ENCODE measurements at places on chromosomes 2 and 18.

DNA sequence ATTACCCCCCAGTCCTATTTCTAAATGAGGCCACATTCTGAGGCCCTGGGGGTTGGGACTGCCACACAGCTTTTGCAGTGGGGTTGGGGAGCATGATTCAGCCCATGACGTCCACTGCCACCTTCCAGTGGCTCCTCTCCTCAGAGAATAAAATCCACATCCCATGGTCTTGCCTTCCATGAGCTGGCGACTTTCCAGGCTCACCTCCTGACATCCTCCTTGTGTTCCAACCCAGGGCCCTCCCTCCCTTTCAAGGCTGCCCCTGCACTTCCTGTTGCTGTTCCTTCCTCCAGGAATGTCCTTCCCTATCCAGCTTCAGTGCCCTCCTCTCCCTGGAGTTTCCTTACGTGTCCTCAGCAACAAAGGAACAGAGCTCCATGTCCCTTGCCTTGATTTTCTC lies 187.3 kb upstream of the ID2 start:
- no peak for DNase-seq

DNA sequence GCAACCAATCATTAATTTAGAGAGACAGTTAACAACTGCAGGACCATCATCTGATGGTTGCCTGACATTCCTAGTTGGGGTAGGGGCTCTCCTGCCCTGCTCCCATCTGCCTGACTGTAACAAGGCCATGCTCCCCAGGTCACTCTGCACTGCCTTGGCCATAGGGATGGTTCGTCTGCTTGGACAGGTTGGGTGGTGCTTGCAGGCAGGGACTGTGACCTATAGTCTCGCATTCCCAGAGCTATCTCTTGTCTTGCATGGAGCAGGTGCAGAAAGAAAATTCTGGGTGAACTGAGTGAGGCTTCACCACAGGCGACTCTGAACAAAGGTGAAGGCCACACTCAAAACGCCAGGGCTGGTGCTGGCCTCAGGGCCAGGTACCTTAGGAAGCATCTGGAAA lies 64.7 kb downstream of the EMILIN2 start:
- DNase-seq, result no peak

GRCh38 chr18:12023375-12023774 lies 42.1 kb downstream of the IMPA2 start:
- DNase-seq, result no peak

DNA sequence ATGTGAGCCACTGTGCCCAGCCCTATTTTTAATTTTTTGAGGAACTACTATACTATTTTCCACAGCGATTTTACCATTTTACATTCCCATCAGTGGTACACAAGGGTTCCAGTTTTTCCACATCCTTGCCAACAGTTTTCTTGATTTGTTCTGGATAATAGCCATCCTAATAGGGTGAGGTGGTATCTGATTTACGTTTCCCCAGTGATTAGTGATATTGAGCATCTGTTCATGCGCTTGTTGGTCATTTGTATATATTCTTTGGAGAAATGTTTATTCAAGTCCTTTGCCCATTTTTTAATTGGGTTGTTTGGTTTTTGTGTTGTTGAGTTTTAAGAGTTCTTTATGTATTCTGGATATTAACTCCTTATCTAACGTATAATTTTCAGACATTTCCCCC lies 20.8 kb downstream of the TTC39C start:
- no peak for DNase-seq

GRCh38 chr2:135055182-135055786 lies 3.2 kb downstream of the RAB3GAP1 start:
- DNase-seq, result no peak

GRCh38 chr2:31411771-31412170 lies 2.8 kb downstream of the XDH start:
- DNase-seq, result no peak

Data from NCI-H2107 (cell line).